ENCODE measurements at places on chromosomes 12 and 14.

DNA sequence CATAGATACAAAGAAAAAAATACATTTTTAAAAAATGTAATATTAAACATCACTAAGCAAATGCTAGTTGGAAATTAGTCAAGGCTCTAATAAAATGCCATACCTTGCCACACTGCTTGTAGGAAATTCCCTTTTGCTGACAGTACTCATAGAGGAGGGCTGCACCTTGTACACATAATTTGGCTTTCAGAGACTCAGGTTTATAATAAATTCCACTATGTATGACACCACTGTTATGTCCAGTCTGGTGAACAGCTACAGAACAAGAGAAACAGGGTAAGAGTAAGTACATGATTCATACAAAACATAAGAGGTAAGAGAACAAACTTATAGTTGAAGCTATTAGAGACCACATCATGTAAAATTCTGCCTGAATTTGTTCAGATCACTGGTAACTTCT lies 10.1 kb downstream of the L2HGDH start:
- no peak for DNase-seq

DNA sequence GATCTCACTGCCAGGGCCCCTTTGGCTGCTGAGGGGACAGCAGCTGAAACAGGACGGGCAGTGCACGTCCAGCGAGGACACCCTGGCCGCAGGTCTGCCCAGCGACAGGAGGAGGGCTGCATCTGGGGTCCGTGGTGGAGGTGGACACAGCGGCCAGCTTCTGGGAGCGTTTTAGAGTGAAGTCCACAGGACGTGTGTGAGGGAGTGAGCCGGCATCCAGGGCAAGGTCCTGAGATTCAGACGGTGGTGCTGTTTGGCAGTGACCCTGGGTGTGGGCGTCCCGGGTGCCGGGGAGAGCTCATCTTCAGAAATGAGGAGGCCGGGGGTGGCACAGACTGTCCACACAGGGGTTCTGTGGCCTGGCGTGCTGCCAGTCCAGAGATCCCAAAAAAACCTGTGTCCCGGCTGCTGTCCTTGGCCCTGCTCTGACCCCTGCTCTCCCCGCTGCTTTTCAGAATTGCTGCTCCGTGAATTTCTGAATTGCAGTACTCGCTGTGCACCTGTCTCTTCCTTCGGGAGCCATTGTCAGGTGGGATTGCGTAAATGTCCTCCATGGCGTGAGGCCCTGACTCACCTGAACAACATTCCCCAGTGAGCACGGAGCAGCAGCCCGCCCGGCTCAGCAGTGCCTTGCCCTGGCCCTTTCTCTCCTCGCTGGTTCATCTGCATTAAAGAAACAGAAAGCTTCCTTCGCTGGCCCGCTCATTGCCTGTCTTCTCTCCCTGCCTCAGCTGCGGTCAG lies 183.5 kb upstream of the C14orf180 start:
- no peak for DNase-seq

DNA sequence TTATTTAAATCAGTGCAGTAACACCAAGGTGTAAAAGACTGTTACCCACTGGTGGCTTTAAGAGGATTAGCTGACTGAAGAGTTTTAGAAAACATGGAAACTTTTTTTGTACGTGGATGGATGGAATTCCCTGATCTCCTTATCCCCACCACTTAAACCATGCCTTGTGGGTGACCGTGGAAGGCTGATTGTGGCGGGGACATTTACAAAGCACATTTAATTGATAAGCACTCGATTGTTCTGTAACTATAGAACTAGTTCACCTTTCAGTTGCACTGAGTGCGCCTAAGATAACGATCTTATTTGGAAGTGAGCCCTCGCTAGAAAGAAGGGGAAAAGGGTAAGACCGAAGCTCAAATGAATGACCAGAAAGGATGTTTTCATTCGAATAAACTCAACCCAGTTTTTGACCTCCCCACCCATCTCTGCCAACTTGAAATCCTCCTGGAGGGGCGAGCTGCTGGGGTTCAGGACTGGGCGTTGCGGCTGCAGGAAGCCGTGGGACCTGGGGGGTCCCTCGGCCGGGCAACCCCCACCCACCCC lies 688 bp upstream of the RASSF3 start:
- DNase-seq: no peak

- DNase-seq: no peak
These were observed 3.6 kb upstream of the IGFBP6 start for GRCh38 chr12:53093777-53094393.

DNA sequence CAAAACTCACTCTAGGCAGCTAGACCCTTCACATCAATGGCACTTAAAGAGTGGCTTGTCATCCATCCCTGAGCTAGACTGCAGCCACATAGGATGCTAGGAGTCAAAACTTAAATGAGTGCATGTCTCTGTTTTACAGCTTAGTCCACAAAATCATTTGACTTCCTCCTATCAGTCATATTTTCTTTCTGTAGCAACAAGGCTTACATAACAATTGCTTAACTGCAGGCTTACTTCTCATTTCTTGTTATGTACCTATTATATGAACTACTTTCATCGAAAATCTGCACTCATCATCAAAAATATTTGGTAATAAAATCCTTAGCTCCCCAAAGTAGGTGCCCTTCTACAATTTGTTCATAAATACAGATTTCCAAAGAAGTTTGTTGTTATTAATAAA lies 30.1 kb downstream of the CLEC1A start:
- no peak for DNase-seq

- DNase-seq: no peak
These were observed 1.1 kb downstream of the SP1 start for GRCh38 chr12:53380794-53381730.

GRCh38 chr12:124637581-124637981 lies 70.2 kb upstream of the NCOR2 start:
- no peak for DNase-seq

DNA sequence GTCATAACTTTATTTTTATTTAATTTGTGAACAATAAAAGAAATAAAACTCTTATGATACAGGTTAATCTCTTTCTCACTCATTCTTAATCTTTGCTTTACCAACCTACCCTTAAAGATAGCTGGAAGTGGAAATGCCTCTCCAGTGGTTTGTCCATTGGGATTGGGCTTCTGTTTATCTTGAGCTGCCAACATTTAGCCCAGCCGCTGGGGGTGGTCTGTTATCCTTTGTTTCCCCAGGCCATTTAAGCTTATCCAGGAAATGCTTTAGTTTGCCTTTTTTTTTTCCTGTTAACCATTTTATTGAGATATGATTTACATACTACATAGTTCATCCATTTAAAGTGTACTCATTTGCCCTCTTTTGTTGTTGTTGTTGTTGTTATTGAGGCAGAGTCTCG lies 8.2 kb downstream of the TDG start:
- no peak for DNase-seq

GRCh38 chr12:25387732-25388050 lies 137.0 kb upstream of the KRAS start:
- DNase-seq: no peak

DNA sequence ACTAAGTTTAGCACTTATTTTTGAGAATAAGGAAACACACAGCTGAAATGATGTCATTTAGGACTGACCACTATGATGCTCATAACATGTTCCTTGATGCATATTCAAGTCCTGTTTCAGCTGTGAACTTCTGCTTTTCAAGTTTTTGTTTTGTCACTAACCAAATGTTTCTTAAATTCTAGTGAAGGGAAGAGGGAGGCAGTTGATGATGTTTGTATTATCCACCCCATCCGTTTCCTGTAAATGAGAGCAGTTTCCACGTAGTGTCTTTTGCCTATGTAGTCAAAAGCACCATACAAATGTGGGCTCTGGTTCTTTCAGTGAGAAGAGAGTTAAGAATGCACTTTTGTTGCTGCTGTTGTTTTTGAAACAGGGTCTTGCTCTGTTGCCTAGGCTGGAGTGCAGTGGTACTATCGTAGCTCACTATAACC lies 491.8 kb downstream of the PCNX1 start:
- DNase-seq: peak; percentile 11
